NCI-H510A treated with DMSO at 0.1 percent for 48 hours (cell line): ENCODE measurements at places on chromosomes 12 and 14.

GRCh38 chr12:27999970-28000369 is 27.4 kb upstream of the PTHLH start:
- no peak for DNase-seq

- no peak for DNase-seq
Measured at GRCh38 chr14:87745507-87746118, 247.4 kb downstream of the GALC start.

DNA sequence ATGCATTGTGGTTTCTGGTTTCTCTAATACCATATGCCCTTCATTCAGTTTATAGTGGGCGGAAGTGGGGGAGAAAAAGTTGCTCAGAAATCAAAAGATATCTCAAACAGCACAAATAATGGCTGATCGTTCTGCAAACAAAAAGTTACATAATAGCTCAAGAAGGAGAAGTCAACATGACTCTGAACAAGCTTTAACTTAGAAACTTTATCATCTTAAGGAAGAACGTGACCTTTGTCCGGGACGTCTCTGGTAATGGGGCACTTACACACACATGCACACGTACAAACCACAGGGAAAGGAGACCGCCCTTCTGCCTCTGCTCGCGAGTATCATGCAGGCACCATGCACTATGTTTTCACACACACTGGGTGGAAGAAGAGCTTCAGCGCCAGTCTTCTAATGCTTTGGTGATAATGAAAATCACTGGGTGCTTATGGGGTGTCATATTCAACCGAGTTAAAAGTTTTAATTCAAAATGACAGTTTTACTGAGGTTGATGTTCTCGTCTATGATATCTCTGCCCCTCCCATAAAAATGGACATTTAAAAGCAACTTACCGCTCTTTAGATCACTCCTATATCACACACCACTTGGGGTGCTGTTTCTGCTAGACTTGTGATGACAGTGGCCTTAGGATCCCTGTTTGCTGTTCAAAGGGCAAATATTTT is 4.7 kb downstream of the FOS start:
- no peak for DNase-seq

DNA sequence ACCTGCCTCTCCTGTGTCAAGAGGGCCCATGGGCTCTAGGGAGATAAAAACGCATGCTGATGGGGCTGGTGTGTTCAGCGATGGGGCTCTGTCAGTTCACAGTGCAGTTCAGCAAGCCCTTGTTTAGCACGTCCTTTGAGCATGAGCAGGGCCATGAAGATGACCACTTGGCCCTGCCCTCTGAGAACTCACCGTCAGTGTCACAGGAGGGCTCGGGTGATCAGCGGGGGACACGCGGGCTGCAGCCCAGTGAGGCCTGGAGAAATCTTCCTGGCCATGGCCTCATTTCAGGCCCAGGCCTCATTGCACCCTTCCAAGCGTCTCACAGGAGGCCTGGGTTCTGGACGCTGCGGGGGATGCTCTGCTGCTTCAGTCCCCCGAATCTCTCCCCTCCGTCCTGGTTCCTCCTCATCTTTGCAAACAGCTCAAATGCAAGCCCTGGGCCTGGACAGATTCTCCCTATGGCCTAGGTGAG is 181.6 kb downstream of the ADGRD1 start:
- DNase-seq, result no peak

DNA sequence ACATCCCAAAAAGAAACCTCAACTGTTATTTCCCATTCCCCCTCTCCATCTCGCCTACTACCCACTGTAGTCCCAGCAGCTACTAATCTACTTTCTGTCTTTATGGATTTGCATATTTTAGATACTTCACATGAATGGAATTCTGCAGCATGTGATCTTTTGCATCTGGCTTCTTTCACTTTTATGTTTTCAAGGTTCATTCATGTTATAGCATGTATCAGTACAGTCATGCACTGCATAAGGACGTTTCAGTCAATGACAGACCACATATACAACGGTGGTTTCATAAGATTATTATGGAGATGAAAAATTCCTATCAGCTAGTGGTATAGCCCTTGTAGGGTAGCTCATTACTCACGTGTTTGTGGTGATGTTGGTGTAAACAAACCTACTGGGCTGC is 24.5 kb downstream of the PCNX4 start:
- no peak for DNase-seq

DNA sequence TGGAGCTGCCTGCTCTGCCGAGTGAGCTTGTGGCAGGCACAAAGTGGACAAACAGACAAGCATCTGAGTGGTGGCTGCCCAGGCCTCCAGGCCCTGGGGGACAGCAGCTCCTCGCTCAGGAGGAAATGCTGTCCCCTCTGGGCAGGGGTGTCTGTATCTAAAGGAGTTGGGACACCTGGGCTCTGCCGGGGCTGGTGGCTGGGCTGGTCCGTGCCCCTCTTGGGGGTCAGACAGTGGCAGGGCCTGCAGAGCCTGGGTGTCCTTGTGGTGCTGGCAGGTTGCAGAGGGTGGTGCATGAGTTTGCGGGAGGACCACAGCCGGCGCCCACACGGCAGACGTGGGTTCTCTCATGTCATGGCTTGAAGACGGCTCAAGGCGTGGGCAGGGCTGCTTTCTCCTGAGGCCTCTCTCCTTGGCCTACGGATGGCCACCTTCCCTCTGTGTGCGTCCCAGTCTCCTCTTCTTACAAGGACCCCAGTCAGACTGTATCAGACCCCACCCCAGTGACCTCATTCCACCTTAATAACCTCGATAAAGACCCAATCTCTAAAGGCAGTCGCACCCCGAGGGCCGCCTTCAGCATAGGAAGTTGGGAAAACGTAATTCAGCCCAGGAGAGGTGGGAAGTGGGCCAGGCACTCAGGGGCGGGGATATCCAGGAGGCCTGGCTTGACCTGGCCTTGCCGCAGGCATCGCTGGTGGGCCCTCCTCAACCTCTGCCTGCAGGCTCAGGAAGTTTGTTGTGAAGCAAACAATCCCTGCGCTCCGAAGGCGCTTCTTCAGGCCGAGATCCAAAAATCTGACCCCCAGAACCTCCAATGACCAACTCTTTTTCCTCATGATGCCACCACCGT is 110.0 kb downstream of the KIF26A start:
- no peak for DNase-seq

DNA sequence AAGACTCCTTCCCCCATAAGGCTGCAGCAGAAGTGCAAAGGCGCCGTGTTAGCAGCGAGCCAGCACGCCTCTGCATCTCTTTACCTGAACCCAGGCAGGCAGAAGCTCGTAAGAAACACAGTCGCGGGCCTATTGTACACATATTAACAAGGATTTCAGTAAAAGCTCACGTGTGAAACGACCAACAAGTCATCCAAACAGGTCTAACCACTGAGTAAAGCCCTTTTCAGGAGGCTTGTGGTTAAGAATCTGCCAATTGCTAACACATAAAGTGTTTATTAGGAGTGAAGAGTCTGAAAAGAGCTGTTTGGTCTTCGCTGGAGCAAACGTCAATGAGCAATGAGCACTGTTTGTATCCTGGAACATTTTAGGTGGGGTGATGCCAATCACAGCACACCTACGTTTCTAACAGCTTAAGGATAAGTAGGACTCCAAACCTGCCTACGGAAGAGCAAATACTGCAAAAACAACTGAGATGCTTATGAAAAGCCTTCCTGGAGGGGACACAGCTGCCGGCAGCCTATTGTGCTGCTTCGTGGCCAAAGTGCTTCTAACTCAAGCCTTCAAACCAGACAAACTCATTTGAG is 43.1 kb downstream of the PRKAB1 start:
- DNase-seq, result peak; percentile 100

GRCh38 chr14:32383364-32384009 is 54.4 kb downstream of the AKAP6 start:
- DNase-seq, result no peak

GRCh38 chr12:92404259-92404894 is 258.7 kb upstream of the BTG1 start:
- DNase-seq, result no peak

DNA sequence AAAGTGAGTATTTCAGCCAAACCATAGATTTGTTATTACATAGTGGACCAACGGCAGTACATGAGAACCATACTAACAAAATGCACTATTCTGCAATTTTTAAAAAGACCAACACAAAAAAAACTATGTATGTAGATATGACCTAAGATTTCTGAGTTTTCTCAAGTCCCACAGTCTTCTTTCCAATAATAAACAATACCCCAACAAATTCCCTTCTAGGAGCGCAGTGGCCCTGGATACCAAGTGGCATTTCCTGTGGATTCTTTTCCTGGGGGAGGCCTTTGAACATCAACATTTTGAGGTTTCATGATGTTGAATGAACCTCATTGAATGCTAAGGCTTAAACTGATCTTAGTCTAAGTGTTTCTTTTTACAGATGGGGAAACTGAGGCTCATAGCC is 210.5 kb downstream of the BCAT1 start:
- DNase-seq, result no peak

- no peak for DNase-seq
Measured at GRCh38 chr12:124603100-124603541, 35.7 kb upstream of the NCOR2 start.

GRCh38 chr12:131583090-131583712 is 127.7 kb upstream of the SFSWAP start:
- no peak for DNase-seq

GRCh38 chr12:31339831-31340622 is 14.1 kb upstream of the SINHCAF start:
- no peak for DNase-seq

DNA sequence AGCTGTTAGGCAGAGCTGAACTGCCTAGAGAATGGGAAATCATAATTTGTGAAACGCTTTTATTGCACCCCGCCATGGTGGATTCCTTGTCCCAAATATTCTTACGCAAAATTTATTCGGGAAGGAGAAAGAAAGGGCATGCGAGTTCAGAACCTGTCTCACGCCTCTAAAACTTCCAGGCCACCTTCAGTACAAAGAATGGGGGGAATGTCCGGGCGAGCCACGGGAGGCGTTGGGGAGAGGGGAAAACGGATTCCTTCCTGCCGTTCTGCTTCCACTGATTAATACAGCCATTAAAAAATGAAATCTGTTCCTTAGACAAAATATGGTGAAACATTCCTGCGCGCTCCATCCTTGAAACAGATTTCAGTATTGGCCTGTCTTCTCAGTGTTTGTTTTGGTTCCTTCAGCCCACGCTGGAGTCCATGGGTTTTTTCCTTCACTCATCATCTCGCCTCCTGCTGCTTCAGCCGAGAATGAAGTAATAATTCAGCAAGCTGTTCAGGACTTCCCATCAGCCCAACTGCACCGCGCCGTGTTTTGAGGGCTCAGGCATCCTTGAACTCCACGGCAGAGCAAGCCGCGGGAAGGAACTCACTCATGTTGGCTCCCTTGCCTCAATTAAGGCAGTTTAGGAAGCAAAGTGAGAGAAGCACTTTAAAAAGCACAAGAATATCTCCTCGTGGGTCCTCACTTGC is 47.7 kb upstream of the CDKN3 start:
- no peak for DNase-seq

GRCh38 chr12:88904705-88905104 is 324.4 kb upstream of the KITLG start:
- no peak for DNase-seq

DNA sequence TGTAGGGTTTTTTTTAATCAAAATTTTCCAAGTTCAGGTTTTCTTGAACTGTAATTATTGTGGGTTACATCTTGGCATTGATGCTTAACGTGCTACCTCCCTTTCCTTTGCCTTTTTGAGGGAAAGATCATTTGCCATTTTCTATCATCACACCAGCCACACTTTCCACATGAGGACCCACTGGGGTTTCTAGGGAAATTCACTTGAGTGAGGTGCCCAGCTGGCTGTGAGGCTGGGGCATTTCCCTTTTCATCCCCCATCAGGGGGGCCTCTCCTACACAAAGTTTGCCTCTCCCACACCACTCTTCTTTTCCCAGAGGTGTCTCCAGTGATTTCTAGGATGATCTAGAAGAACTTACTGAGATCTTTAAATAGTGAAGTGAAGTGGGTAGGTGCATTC is 335.7 kb downstream of the BMP4 start:
- DNase-seq, result no peak

DNA sequence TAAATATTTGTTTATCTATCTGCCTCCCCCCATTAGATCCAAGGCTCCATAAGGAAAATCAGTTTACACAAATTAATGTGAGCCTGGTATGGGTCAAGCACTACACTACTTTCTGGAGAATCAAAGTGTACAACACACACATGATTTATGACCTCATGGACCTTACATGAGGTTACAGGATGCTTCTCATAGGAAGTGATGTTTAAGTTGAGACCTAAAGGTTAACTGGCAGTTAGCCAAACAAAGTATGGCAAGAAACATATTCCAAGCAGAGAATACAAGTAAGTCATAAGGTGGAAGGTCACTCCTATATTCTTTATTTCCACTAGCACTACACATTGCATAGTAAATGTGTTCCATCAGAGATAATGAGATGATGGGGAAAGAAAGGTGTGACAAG is 39.2 kb downstream of the OSBPL8 start:
- no peak for DNase-seq

- DNase-seq, result no peak
Measured at GRCh38 chr12:97017213-97017612, 110.2 kb downstream of the NEDD1 start.

GRCh38 chr12:76275511-76276093 is 72.6 kb downstream of the BBS10 start:
- no peak for DNase-seq

DNA sequence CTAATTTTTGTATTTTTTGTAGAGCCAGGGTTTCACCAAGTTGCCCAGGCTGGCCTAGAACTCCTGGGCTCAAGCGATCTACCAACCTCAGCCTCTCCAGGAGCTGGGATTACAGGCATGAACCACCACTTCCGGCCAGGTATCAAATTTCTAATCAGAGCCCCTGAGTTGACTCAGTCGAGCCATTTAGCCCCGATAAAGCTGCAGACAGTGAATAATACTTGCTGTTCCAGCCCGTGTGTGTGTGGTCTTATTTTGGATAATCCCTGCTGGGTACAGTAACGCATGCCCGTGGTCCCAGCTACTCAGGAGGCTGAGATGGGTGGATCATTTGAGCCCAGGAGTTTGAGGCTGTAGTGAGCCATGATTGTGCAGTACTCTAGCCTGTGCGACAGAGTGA is 57.0 kb downstream of the TEAD4 start:
- DNase-seq, result no peak
